ENCODE measurements at places on chromosomes 6 and 20.
A peak's percentile ranks its signal among the peaks of the same experiment; 100 is the strongest.

GRCh38 chr6:40992746-40993145 is 46.3 kb downstream of the UNC5CL start:
- no peak for DNase-seq

GRCh38 chr20:62238569-62239277 is 402 bp downstream of the OSBPL2 start:
- DNase-seq: no peak

DNA sequence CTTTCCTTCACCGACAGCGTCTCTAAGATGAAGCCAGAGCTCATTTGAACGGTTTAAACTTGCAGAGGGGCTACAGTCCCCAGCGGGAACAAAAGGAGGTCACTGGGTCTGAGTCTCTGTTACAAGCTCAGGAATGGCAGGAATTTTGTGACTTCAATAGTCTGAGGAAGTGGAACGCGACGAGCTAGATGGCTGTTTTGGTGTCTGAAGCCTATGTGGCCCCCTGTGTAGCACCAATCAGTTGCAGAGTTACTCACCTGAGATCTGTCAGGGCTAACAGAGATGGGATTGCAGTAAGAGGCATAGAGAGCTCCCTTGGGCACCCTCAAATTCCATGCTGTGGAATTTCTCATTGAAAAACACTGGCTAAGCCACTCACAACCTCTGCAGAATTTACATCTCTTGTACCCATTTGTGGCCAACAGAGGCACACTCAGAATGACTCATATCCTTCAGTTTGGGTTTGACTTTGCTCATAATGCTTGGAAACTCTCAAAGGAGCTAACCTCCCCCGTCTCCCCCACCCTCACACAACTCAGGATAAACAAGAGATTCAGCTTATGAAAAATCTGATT is 7.1 kb upstream of the TCP11 start:
- DNase-seq: no peak

GRCh38 chr20:60057866-60058807 is 99.9 kb downstream of the CDH26 start:
- no peak for DNase-seq

GRCh38 chr20:24950128-24950835 is 1.2 kb downstream of the CST7 start:
- no peak for DNase-seq

- no peak for DNase-seq
Observed at GRCh38 chr6:167845856-167846255, 19.1 kb downstream of the AFDN start.

DNA sequence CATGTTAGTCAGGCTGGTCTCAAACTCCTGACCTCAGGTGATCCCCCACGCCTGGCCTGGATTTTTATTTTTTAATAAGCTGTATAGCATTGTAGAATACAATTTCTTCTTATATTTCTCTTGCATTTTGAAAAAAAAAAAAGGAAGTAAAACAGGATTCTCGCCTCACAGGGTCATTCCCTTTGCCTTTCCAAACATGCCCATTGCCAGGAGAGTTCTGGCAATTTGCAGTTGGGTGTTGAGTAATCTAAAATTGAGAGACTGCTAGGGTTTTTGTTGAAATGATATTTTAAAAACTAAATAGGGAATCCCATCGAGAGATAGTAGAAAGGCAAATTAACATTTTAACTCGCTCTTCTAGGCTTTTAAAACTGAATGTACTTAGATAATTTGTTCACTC is 196.1 kb downstream of the JARID2 start:
- no peak for DNase-seq

- DNase-seq: no peak
Observed at GRCh38 chr6:134964451-134965203, 14.7 kb upstream of the ALDH8A1 start.

DNA sequence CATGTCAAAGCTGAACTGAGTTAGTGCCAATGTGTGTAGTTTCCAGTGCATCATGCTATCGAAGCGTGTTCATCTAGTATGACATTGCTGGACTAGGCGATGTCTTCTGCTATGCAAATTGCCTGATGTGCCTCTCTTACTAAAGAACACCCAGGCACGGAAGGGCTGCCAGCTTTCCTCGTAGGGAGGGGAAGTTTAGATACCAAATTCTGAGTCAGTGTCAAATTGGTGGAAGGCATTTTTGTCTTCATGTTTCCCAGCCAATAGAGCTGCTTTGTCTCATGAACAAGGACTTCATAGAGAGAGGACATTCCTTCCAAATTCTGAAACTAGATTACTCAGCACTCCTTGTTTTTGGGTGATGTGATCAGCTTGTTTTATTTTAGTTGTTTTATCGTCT is 320.1 kb downstream of the BTBD3 start:
- DNase-seq: no peak

DNA sequence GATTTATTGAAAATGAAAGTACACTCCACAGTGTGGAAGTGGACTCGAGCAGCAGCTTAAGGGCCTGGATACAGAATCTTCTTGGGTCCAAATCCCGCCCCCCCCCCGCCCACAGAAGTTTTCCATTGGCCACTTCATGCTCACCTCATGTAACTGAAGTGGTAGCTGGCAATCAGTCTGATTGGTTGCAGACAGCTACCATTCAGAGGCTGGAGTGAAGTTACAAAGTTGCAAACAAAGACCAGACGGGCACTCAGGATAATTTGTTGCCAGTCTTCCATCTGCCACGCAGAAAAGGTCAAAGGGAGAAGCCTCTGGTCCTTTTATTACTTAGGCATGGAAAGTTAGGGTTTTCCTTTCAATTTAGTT is 25.8 kb upstream of the FABP7 start:
- DNase-seq: no peak

GRCh38 chr6:152922706-152923105 is 60.1 kb downstream of the FBXO5 start:
- no peak for DNase-seq

DNA sequence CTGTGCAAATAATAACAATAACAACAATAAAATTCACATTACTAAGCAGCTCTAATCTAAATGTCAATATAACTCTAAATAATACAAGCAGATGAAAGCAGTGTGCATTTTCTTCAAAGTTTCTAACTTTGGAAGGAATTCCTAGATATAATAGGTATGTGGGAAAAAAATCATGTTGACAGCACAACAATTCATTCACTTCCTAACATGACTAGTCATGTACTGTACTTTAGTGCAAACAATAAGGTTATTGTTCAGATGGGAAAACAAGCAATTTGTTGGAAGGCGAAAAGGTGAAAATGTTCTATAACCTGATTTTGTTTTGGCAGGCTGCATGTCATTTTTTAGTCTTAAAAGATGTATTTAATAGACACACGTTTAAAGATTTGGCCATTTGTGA is 484.3 kb upstream of the JAG1 start:
- DNase-seq: no peak

- DNase-seq: no peak
Observed at GRCh38 chr6:52243282-52243893, 912 bp downstream of the IL17F start.

- DNase-seq: no peak
Observed at GRCh38 chr6:145055567-145055966, 679.8 kb downstream of the EPM2A start.

DNA sequence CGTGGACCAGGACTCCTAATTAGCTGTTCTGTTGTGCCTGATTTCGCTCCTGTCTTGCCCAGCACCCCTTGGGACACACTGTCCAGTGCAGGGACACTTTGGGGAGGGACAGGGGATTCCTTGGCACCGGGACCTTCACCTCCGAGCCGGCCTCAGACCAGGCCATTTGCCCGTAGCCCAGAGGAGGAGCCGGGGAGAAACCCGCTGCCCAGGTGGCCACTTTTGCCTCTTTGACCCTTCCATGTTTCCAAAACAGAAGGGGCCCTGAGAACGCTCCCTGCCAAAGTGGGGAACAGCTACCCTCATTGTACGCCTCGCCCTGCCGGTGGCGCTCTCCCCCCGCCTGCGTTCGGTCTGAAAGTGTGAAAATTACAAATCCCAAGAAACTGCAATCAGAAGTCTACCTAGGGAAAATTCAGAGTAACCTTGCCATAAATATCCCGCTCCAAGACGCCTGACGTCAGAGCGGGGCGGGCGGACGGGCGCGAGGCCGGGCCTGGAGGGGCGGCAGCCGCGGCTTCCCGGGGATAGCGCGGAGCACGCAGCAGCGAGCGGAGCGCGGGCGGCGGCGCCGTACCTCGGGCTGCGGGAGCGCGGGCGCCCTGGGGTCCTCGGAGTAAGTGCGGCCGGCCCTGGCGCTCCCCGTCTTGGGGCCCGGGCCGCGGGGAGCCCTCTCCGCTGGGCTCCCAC is at the start of gene DAAM2:
Gene DAAM2, plus strand, starts transcription at position 527 of the 690 bp plus-strand sequence. CDS start 63,927 bp downstream, outside the sequence.
- DNase-seq: no peak

- DNase-seq: no peak
Observed at GRCh38 chr6:16929809-16930208, 168.5 kb upstream of the ATXN1 start.

- no peak for DNase-seq
Observed at GRCh38 chr6:150670311-150670710, 70.6 kb downstream of the PLEKHG1 start.

DNA sequence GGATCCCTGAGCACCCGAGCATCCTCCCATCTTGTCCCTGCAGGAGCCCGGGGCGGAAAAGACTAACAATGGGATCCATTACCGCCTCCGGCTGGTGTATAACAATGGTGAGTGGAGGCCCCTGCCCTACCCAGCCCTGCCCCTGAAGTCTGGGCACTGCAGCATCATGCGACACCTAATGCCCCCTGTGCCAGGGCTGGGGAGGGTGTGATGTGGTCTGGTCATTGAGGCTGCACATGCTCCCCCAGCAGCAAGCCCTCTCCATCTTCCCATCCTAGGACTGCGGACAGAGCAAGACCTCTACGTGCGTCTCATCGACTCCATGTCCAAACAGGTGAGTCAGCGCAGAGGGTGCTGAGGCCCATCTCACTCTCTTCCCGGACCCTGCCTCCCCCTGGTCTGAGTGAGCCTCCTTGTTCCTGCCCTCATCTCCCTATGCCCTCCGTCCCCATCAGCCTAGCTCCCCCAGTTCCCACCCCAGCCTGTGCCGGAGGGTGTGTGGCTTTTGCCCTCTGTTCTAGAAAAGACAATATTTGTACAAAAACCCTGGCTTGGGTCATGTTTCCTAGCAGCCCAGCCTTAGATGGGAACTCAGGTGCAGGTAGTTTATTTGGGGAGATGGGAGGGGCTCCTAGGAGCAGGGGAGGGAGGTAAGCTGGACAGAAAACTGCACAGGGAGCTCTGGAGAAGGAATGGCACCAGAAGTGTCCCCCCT is 13.5 kb downstream of the EBF4 start:
- no peak for DNase-seq

DNA sequence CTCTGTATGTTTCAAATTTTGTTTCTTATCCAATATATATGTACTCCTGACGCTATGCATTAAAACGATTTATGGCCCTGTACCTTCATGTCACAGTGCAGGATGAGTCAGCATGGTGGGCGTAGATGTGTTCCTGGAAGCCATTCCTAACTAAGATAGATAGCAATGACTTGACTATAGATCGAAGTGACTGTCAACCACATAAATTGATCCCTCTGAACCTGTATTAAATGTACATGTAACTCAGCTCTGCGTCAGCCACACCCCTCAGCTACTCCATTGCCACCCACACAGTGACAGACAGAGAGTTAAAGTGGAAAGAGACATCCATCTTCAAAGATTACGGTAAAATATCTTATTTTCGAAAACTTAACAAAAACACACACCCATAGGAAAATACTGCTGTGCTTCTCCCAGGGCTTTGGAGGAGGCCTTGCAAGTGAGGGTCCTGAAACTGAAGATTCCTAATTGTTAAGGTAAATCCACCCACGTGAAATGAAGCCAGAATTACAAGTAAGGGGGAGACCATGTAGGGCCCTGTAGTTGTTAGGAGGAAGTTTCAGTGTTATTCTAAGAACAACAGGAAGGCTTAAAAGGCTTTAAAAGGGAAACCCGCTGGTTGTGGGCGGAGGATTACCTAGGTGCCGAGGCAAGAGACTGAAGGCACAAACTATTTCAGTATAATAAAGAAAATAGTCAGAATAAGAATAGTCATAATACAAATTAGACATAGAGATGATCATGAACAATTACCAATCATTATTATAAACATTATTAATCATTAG is 10.3 kb upstream of the RAD21L1 start:
- DNase-seq: no peak

DNA sequence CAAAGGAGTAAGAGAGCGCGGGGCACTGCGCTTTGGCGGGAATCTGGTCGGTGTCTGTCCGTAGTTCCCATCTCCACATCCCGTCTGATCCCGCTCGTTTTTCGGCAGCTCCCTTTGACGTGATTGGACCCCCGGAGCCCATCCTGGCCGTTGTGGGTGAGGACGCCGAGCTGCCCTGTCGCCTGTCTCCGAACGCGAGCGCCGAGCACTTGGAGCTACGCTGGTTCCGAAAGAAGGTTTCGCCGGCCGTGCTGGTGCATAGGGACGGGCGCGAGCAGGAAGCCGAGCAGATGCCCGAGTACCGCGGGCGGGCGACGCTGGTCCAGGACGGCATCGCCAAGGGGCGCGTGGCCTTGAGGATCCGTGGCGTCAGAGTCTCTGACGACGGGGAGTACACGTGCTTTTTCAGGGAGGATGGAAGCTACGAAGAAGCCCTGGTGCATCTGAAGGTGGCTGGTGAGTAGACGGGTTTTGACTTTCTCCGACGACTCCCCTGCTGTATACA is 1.4 kb downstream of the BTN1A1 start:
- DNase-seq: peak; percentile 24

GRCh38 chr6:129659590-129660345 is 50.2 kb downstream of the ARHGAP18 start:
- no peak for DNase-seq

DNA sequence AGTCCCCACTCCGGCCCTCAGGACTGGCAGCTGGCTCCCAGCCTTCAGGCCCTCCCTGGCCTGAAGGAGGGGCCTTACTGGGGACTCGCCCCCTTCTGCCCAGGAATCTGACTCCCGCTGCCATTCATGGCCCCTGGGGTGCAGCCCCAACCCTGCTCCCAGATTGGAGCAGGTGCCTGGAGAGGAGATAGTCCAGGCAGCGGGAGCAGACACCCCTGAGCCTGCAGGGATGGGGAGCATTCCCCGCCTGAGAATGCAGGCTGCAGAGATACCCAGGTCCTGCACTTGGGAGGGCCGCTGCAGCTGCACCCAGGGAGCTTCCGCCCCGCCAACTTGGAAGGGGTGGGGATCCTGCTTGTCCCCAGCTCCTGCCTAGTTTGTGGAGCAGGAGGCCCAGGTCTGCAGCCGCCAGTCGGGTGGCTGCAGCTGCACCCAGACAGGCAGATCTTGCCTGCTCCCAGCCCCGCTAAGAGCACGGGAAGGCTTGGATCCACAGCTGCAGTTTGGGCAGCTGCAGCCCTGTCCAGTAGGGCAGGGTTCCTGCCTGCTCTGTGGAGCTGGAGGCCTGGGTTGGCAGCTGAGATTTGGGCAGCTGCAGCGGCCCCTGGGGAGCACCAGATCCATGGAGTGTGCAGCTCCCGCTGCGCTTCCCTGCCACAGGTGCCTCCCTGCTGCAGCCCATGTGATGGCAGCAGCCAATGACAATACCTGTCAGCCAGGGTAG is 5.2 kb downstream of the GTSF1L start:
- no peak for DNase-seq

GRCh38 chr6:12715437-12715836 is 1.1 kb upstream of the PHACTR1 start:
- DNase-seq: no peak

- no peak for DNase-seq
Observed at GRCh38 chr6:44022671-44023352, 104.4 kb downstream of the MRPL14 start.

All from GM12891 (cell line).